ENCODE measurements at places on chromosomes 11 and 22. TPM values are rescaled to one million over a fixed set of nuclear protein-coding genes. Genes with fewer than 3 reads are reported as not detected.

DNA sequence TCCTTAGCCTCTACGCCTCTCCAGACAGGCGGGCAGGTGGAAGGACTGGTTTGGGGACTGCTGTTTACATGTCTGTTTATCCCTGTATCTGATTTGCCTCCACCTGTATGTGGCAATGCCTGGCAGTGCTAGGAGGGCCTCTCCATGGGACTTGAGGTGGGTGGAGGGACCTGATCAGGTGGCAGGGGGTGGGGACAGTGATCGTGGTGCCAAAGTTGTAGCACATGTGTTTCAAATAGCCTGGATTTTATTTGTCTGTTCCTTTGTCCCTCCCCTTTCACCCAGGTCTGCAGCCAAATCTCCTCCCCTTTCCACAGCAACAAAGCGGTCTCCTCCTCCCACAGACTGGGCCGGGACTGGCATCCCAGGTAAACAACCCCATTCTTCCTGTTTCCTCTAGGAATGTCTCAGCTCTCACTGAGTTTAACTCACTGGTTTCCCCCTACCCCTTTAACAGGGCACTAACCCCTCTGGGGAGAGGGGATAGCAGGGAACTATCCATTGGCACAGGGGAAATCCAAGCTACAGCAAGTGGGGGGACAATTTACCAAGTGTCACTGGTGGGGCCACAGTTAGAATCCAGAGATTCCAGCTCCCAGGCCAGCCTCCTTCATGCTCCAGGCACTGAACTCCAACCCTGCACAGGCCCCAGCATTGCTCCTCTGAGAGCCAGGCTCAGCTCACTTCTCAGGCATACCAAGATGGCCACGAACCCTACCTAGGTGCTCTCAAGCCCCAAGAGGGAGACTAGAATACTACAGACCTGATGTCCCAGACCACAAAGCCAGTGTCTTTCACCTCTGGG is 22.9 kb upstream of the TLCD5 start:
- peaks cover 7% of the 10 kb centered on the region for H3K4me1 ChIP-seq
- DNase-seq: no peak
- H3K27ac ChIP-seq: no peak overlapping the region

DNA sequence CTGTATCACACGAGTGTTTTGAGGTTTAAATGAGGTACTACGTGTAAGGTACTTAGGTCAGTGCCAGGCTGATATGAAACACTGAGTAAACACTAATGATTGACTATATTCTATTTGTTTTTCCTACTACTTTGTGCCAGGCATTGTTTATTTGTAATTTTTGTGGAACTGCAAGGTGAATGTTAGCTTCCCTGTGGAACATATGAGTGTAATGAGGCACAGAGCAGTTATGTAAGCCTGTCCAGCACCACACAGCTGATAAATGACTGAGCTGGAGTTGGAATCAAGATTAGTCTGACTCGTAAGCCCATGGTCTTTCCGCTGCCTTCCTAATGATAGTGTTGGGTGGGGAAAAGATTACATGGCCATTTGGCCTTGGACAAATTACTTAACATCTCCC is 5.9 kb downstream of the SLC37A2 start:
- no peak for DNase-seq
- H3K27ac ChIP-seq: no peak overlapping the region
- H3K4me1 ChIP-seq: peaks cover 41% of the 10 kb centered on the region
- no peaks in the 10 kb centered on the region for H3K27me3 ChIP-seq

DNA sequence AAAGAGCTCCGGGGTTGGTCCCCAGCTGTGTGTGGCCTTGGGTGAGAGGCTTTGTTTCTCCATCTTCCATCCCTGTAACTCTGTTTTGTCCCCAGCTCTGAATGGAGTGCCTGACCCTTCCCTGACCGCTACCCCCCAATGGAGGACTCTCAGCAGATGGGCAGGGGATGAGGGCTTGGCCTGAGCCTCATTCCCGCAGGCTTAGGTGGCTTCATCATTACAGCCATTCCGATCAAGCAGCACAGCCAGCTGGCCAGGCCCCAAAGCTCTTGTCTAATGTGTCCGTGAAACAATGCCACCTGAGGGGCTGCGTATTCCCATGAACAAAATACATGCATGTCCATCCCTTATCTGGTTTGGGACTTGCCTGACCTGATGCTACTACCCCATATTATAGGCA is 3.9 kb upstream of the CDC42EP2 start:
- no peak for DNase-seq
- no peaks in the 10 kb centered on the region for H3K36me3 ChIP-seq
- H3K4me3 ChIP-seq: no peak overlapping the region
- H3K27me3 ChIP-seq: peaks cover 1% of the 10 kb centered on the region
- H3K27ac ChIP-seq: no peak overlapping the region
- 0 out of 2 replicates have a peak, but pooled peaks cover 3% of the 10 kb centered on the region for H3K4me1 ChIP-seq

GRCh38 chr11:119942583-119943297 is 195.2 kb downstream of the TRIM29 start:
- no peaks in the 10 kb centered on the region for H3K36me3 ChIP-seq
- no peaks in the 10 kb centered on the region for H3K4me1 ChIP-seq
- DNase-seq: no peak
- 0 out of 2 replicates have a peak, but pooled peaks cover 2% of the 10 kb centered on the region for H3K27me3 ChIP-seq
- H3K27ac ChIP-seq: no peak overlapping the region

F2 gene
- 0.72 TPM for total RNA-seq

DNA sequence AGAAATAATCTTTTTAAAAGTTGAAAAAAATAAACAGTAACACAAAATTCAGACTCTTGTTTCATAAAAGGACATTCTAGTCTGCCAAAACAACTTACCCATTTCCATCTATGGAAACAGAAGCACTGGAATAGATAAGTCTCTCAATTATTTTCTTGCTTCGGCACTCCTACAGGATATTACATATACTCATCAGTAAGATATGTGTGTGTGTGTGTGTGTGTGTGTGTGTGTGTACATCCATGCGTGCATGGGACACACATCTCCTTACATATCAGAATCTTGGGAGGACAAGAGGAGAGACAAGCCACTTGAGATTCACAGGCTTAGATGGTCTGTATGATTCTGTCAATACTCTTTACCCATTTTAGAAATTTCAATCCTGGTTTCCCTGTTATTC is 144.6 kb downstream of the ATG16L2 start:
- H3K27me3 ChIP-seq: no peaks in the 10 kb centered on the region
- peaks cover 12% of the 10 kb centered on the region for H3K36me3 ChIP-seq
- peaks cover 9% of the 10 kb centered on the region for H3K4me1 ChIP-seq
- no peak for DNase-seq
- no peak overlapping the region for H3K4me3 ChIP-seq
- H3K27ac ChIP-seq: no peak overlapping the region
